ENCODE measurements at places on chromosomes 4 and X. TPM values are rescaled to one million over a fixed set of nuclear protein-coding genes. Genes with fewer than 3 reads are reported as not detected.

The ODAPH gene
- not detected for total RNA-seq

The TMEM192 gene
- 17.9 TPM for total RNA-seq

The SRPK3 gene
- total RNA-seq, result 1.3 TPM

DNA sequence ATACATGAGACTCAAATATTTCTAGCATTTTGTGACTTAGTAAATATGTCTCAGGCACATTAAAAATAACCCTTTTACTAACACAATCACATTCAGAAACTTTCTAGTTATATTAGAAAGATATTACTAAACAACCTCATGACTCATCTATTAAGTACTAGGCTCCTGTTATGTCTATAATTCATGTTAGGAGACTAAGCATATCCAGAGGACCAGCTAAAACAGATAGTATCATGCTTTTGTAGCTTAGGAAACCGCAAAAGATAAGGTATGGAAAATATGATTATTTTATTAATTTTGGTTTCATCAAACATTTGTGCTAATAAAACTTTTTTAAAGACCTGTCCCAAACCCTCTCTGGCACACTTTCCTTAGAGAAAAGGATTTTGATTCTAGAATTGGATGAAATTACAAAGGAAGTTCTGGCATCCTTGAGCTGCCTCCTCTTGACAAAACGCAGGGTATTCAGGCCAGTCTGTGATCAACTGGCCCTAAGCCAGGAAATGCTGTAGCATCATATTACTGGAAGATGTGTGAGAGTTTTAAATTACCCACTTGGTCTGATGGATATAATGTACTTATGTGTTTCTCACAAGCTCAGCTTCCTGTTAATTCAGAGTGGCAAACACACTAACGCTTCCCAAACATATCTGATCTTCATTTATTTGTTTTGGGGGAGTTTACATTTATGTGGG, 60.4 kb downstream of the NRK start:
- DNase-seq, result peak; percentile 19

DNA sequence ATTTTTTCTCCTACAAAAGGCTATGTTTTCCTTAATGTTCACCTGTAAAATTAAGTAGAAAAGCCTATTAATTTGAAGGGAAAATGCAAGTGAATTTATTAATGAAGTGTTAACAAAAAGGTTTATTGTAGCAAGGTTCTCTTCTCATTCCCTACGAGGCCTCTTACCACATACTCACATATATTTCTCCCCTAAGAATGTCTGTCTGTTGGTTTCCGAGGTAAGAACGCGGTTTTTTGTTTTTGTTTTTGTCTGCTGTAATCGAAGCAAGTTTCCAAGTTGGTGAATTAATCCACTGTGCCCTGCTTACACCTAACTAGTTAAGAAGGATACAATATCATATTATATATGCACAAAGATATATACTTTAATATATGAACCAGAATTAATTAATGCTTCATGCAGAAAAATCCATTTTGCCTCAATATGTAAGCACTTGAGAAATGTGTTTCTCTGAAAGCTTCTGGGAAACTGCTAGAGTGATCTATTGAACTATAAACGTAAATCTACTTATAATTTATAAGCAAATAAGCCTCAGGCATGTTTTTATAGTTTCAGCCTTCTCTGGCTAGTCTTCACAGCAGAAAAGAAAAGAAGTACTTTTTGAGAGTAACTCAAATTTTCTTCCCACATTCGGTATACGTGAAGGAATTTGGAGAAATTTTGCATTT, 120.8 kb downstream of the EGF start:
- no peak for DNase-seq

DNA sequence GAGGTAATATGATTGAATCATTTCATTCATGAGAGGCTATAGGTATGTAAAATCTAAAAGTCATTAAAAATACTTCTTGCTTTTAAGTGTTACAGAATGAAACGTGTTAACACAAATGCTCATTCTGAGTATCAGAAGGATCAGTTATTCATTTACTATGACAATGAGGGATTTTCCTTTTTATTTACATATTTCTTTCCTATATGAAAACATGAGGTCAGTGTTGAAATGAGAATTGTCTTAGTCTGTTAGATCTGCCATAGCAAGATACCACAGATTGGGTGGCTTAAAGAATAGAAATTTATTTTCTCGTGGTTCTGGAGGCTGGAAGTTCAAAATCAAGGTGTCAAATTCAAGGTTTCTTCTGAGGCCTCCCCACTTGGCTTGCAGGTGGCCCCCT, 181.2 kb downstream of the ARHGAP10 start:
- no peak for DNase-seq

GRCh38 chr4:47839259-47839658, 1.4 kb upstream of the CORIN start:
- no peak for DNase-seq

DNA sequence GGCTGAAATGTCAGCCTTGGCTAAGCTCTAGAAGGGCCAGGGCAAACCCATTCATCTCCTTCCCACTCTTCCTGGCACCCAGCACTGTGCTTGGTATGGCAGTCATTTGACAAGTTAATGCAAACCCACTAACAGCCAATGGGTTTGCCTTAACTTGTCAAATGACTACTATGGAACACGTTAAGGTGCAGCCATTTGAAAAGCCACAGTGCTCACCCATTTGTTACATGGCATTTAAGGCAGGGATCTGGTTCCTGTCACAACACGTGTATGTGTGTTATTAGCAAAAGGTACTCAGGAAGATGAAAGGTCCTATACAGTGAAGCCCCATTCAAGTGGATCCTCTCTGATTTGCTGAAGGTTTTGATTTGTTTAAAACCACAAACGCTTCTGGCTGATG, 7.2 kb downstream of the CRMP1 start:
- no peak for DNase-seq

DNA sequence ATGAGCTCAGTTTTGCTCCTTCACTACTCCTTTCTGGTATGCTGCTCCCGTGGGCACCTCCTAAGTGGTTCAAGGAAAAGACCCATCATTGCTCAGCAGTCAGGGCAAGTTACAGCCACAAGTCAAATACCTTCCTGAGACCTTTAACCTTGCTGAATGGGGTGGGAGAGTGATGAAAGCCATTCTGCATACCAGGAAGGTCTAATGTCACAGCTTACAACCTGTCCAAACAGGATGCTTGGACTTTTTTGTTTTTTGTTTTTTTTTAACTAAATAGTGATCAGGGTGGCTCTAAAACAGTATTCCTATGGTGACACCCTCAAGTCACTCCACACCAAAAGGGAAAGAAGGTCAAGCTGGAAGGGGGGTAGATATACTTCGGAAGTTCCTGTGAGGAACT, 93.1 kb downstream of the GPC3 start:
- DNase-seq, result no peak

- DNase-seq, result no peak
Observed at GRCh38 chr4:155761047-155761446, 2.2 kb downstream of the GUCY1B1 start.

All from spinal cord (tissue), 10 donors.